ENCODE measurements at places on chromosomes 6 and 20.

GRCh38 chr6:32519118-32519909 lies 10.8 kb downstream of the HLA-DRB5 start:
- no peak for DNase-seq

GRCh38 chr6:10531503-10531902 lies 10.4 kb downstream of the GCNT2 start:
- DNase-seq, result no peak

DNA sequence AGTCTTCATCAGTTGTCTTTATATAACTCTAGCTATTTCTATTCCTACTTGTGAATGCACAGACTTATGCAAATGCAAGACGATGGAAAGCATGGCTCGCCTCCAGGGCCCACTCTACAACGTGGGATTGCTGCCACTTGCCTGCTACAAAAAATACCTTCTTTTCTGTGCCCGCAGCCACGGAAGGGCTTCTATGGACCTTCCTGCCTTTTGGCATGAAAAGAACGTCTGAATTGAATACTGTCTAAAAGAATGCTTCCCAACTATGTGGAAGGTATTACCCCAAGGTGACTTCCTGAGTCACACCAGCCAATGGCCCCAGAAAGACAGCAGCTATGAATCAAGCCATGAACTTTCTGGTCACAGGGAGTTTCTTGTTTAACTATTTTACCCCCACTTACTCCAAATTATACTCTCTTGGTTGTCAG lies 261.2 kb downstream of the HIVEP2 start:
- no peak for DNase-seq

DNA sequence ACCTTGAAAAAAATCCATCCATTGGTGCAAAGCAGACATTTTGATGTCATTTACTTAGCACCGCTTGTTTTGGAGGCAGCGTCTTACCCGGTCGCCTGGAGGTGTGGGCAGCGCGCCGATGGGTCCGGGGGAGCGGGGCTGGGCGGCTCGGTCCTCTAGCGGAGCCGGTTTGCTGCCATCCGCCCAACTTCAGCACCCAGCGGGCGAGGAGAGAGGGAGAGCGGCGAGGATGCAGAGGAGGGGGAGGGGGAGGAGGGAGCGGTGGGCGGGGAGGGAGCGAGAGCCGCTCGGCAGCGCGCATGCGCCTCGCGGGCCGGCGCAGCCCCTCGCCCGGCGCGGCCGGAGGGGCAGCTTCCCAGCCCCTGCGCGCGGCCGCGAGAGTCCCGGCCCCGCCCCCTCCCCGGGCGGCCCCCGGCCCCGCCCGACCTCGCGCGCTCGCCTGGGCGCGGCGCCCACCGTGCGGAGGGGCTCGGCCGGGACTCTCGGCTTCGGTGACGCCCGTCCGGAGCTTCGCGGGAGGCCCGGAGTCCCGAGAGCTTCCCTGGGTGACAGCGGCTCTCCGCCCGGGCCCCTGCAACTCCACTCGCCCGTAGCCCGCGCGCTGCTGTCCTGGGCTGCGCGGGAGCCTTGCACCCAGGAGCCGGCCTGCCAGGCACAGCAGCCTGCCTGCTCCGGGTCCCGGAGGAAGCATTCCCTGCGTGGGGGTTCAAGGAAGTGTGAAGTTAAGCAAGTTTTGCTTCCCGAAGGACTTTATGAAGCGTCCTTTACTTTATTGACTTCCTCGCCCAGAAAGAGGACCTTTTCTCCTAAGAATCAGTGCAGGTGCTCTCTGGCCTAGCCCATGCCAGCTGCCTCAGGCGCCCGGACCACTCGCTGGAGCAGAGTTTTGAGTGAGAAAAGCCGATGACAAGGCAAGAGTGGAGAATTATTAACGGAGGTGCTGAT lies at the start of gene RGS17:
RGS17 (minus strand) TSS at position 246 of the 945 bp plus-strand sequence. CDS start 87,264 bp downstream, outside the sequence.
- DNase-seq, result peak; percentile 50

- DNase-seq, result peak; percentile 83
Measured at GRCh38 chr6:37048851-37049757, 43.6 kb downstream of the FGD2 start.

DNA sequence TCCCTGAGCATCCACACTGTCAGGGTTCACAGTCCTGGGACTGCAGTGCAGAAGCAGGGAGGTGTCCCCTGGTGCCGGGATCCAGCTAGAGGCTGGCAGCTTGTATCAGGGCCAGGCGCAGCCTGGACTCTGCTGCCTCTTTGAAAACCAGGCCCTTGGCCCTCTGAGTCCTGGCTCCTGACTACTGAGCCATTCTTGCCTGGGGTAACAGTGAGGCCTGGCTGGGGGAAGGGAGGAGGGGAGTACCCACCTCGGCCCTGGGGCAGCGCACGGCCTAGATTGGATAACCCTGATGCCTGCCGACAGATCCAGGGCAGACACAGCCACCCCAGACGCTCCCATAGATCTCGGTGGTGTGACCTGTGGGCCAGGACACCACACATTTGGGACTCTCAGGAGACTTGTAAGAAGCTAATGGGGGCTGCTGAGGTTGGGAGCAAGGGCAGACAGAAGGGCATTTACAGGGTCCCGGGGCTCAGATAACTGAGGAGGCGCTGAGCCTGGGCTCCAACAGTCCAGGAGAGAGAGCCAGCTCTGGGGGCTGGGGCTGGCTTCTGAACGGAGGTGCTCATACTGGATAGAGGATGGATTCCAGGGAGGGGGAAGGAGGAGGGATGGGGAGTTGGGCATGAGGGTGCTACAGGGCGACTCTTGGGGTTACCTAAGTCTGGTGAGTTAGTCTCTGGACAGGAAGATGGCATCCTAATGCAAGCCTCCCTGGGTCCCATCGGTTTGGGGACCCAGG lies 30.5 kb downstream of the SPDEF start:
- no peak for DNase-seq

DNA sequence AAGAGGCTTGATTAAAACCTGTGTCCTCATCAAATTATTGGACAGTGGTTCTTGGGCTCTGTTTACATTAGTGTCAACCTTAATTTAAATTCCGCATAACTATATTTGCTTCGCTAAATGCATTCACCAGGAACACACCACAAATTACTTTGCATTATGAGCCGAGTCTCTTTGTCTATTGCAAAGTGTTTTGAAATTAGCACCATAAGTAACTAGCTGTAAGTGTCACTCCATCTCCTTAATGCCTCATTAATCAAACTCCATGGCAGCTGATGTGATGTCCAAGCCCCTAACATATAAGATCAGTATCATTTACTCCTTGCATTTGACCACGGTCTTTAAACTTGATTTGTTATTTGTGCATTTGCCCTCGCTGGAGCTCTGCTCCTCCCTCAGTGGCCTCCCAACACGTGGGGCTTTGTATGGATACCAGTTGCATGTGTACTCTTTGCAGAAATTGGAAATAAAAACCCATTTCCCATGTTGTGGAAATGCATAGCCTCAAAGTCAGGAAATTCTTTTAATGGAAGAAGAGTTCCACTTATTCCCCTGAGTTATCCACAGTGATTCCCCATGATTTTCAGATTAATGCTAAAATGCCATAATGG lies 24.6 kb downstream of the FOXA2 start:
- DNase-seq, result no peak

DNA sequence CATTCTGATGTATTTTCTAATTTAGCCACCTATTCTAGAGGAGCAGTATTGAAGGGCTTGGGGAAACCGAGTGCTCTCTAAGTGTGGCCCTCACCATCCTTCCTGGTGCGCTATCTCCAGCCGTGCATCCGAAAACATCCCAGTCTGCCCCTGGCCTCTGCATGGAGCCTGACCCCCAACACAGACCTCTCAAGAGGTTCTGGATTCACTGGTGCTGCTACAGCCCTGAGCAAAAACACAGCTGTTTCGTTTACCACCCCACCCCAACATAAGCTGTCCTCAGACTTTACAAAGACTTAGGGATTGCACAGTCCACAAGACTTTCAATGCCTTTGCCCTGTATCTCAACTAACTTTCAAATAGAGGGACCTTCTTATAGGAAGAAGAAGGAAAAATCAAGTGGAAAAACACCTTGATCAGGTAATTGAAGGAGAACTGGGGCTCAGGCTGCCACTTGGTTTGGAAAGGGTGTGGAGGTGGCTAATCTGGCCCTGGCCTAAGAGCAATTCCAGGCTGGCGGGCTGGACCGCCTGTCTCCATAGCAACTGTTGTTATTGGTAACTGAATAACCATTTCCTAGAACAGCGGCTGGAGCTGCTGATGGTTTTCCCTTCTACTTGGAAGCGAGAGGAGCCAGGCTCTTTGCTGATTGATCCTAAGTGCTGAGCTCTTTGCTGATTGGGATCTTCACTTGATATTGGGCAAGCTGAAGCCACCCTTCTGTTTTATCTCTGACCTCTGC lies 90.2 kb upstream of the TOX2 start:
- DNase-seq, result no peak

- DNase-seq, result no peak
Measured at GRCh38 chr20:23018941-23019340, 16.2 kb upstream of the SSTR4 start.

GRCh38 chr6:165632194-165632593 lies 30.8 kb downstream of the PDE10A start:
- DNase-seq, result no peak

GRCh38 chr6:27873021-27873940 lies 38.9 kb downstream of the OR2B2 start:
- DNase-seq, result peak; percentile 82

DNA sequence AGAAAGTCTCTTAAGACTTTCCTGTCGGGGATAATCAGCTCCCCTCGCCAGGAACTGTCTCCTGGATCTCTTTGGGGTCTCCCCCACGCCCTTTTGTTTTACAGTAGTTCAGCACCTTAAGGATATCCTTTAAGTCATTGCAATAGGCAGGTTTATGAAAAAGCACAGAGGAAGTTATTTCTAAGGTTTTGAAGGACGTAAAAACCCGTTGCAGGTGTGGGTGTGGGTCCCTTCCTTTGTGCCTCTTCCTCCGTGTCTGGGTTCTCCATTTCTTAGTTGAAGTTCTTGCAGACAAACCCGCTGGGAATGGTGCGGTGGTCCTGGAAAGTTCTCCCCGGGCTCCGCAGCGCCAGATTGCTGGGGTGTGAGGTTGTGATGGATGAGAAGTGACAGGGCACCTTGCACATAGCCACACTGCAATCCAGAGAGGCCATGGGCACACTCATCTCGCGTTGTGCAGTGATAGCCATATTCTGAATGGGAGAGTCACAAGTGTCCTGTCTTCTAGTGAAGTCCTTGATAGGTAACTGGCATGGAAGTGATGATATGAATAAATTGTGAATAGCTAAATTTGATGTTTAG lies 65.2 kb downstream of the GTF2H5 start:
- no peak for DNase-seq

GRCh38 chr20:35144694-35145093 lies 2.4 kb downstream of the EDEM2 start:
- DNase-seq, result no peak

DNA sequence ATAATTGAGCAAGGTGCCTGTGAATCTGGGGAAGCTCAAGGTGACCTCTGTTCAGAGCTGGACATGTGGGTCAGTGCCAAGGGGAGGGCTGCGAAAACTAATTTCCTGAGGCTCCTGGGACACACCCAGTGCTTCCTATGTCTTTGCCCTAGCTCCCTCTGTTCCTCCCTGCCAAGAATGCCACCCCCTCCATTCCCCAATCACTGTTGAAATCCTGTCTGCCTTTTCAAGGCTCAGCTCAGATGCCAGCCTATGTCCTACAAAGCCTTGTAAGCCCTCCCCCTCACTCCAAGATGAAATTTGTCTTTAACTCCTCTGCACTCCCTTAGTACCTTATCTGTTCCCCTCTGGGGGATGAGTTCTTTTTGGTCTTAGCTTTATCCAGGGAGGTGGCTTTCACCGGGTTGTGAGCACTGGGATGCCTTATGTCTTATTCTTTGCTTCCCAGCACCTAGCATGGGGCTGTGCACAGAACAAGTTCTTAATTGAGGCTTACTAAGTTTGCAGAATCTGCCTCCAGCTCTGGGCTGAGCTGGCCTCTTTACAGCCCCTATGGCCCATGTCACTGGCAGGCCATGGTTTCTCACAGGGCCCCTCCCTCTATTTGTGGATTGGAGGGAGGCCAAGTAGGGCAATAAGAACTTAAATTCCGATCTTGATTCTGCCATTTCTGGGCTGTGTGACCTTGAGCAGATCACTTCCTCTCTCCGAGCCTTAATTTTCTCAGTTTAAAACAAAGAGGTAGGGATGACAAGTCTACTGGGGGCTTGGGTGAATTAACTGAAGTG lies 51.5 kb upstream of the EPB41L1 start:
- DNase-seq, result no peak

- no peak for DNase-seq
Measured at GRCh38 chr6:56448046-56448445, 194.6 kb downstream of the DST start.

DNA sequence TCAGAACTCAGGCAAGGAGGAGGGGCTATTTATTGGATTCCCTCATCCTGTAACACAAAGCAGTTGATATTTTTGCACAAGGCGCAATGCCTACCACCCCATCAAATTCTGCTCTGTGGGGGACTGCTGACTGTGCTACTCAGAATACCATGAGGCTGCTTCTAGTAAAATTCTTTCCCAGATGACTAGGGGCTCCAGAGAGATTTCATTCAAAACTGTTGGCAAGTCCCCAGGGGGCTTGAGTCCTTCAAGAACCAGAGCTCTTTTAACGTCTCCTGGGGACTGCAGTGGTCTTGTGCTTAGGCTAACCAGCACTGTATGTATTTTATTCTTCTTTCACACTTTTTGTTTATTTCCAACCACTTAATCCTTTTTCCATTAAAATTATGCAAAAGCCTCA lies 365.9 kb upstream of the AGPAT4 start:
- no peak for DNase-seq

Data from stimulated activated CD4-positive, alpha-beta T cell treated with anti-CD3 and anti-CD28 coated beads, Interleukin-15, amount 100 ng/mL, for 24 hours (primary cell).